ENCODE measurements at places on chromosomes 11 and 22.

GRCh38 chr22:45880091-45880715, 96.8 kb downstream of the WNT7B start:
- DNase-seq, result no peak

DNA sequence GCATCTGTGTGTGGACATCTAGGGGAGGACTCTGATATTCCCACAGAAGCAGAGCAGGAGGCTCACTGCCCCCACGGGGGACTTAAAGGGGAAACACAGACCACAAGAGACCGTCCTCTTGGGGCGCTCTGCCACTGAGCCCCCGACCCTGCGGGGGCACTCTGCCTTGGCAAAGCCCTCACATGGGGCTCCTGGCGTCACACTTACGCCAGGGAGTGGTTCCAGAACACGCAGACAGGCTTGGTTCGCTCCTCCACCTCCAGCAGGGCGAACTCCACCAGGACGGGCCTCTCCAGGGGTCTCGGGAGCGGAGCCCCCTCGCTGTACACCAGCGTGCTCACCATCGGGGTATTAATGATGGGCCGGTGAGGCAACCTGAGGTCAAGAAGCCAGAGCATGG, 45.1 kb downstream of the TRMU start:
- no peak for DNase-seq

GRCh38 chr11:128686745-128687177, 7.1 kb upstream of the FLI1 start:
- no peak for DNase-seq

GRCh38 chr11:76185931-76186401, 20.3 kb downstream of the WNT11 start:
- DNase-seq, result no peak

DNA sequence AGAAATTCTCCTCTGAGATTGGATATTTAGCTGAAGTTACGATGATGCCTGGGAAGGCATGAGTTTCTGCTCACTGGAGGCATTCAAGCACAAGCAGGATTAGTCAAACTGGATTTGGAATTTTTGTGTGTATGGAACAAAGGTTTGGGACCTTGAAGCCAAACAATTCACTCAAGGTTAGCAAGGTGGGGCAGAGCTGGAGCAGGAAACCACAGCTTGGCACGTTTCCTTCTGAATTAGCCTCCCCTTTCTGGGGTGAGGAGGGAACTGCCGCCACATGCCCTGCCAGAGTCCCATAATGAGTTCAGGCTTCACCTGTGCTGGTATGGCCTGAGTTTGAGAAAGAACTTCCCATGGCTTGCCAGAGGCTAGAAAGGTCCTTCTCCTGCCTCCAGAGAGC, 50.9 kb upstream of the RRAS2 start:
- DNase-seq, result no peak

DNA sequence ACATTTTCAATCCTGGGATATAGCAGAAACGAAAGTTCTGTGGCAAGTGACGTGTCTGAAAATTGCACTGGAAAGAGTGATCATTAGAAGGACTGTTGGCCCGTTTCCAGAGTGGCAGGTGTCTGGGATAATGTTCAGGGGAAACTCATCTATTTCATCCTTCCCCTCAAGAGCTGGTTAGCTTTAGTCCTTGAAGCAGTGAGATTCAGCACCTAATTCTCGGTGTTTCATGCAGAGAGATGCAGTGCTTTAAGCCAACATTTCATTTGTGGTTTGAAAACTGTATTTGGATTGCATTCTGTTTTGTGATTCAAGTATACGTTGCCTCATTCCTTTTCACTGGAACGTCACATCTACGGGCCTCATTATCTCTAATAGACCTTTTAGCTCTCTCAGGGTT, 205.0 kb upstream of the RAG2 start:
- DNase-seq, result no peak

- no peak for DNase-seq
Measured at GRCh38 chr11:124376280-124376679, 8.0 kb downstream of the OR8B2 start.

- DNase-seq, result no peak
Measured at GRCh38 chr11:78339483-78339882, 78.1 kb downstream of the GAB2 start.

GRCh38 chr22:27801202-27801615, 347 bp downstream of the MN1 start:
- no peak for DNase-seq

- no peak for DNase-seq
Measured at GRCh38 chr11:9130297-9130696, 38.9 kb upstream of the SCUBE2 start.

GRCh38 chr22:42974223-42974622, 40.7 kb downstream of the PACSIN2 start:
- DNase-seq, result no peak

DNA sequence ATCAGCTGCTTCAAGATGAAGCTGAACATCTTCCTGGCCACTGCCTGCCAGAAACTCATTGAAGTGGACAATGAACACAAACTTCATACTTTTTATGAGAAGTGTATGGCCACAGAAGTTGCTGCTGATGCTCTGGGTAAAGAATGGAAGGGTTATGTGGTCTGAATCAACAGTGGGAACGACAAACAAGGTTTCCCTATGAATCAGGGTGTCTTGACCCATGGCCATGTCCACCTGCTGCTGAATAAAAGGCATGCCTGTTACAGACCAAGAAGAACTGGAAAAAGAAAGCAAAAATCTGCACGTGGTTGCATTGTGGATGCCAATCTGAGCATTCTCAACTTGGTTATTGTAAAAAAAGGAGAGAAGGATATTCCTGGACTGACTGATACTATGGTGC, 22.2 kb upstream of the BIRC3 start:
- no peak for DNase-seq

GRCh38 chr22:31148953-31149627, 8.8 kb upstream of the PLA2G3 start:
- DNase-seq, result no peak

DNA sequence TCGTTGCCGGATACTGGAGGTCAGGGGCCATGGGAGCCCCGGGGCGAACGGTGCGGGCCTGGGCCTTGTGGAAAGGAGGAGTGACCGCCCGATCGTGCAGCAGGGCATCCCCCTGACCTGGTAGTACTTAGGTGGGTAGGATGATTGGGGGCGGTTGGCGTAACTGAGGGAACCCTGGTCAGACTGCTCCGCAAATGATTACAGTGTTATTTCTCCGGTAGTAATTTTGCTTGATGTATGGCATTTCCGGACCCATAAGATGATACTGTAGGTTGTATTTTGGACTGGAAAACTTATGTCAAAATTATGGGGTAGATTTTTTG, 762 bp downstream of the MTMR3 start:
- DNase-seq, result no peak

DNA sequence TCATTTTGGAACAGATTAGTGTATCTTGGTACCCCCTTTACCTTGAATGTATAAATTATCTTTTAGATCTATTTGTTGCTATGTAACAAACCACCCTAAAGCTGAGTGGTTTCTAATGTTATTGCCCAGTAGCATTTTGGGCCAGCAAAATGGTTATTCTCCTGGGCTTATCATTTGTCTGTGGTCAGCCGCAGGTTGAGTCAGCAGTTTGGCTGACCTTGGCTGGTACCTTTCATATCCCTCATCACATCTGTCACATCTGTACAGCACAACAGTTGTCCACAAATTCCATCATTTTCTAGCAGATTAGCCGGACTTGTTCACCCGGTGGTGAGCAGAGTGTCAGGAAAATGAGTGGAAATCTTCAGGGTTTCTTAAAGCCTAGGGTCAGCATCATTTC, 588.5 kb upstream of the ARHGAP42 start:
- no peak for DNase-seq

DNA sequence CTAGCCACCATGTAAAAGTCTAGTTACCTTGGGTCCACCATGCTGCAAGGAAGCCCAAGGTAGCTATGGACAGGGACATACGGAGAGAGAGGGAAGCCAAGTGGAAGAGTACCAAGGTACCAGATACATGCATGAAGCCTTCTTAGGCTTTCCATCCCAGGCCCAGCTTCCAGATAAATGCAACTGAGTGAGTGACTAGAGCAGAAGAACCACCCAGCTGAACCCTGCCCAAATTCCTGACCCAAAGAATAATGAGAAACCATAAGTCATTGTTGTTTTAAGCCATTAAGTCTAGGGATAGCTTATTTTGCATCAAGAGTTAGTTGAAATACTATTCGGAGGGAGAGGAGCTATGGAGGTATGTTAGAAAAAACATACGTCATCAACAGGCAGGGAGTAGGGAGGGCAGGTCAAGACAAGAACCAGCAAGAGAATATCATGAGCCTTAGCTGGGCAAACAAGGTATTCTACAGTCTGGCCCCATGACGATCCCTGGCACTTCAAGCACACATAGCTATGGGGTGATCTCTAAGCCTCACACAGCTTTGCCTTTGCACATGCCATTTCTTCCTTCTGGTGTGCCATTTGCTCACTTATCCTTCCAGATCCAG, 36.5 kb upstream of the APLNR start:
- DNase-seq, result no peak

GRCh38 chr11:110759972-110760381, 47.7 kb upstream of the ARHGAP20 start:
- no peak for DNase-seq

DNA sequence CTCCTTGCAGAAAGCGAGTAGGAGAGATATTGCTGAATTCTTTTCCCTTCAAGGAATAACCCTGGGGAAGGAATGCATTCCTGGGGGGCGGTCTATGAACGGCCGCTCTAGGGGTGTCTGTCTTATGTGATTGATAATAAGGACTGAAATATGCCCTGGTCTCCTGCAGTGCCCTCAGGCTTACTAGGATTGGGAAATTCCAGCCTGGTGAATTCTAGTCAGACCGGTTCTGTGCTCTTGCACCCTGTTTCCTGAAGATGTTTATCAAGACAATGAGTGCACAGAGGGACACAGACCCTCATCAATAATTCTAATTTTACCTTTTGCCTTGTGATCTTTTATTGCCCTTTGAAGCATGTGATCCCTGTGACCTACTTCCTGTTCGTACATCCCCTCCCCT, 140.7 kb downstream of the LUZP2 start:
- DNase-seq, result no peak

DNA sequence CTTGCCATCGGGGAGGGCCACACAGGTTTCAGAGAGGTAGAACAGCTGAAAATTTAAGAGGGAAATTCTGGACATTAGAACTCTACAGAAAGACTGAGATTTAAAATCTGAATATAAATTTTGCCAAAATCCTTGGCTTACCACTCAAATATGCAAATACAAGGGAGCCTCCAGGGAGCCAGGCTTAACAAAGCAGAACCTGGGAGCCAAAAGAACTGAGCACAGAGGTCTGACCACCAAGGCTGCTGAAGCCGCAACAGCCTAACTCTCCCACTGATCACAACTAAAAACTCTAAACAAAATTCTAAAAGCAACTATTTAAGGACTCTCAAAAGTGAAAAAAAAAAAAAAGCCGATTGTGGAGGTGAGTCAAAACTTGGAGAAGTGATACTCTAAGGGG, 34.3 kb downstream of the IZUMO1R start:
- DNase-seq, result no peak

GRCh38 chr11:31492320-31492913, 17.0 kb downstream of the IMMP1L start:
- DNase-seq, result no peak

DNA sequence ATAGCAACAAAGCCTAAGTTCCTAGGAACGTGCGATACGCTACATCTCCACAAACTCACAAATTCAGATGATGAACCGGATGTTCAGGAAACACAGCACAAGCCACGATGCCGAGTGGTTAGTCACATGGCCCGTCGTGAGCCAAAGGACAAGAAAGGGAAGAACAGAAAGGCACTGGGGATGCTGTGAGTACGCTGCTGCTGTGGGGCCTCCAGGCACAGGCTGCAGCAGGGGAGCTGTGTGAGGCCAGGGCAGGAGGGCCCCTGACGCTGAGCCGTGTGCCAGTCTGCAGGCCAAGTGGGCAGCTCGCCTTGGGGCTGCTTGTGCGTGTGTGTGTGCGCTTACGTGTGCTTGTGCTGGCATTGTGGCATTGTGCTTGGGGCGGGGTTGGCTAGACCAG, 89.4 kb downstream of the CTTN start:
- no peak for DNase-seq

DNA sequence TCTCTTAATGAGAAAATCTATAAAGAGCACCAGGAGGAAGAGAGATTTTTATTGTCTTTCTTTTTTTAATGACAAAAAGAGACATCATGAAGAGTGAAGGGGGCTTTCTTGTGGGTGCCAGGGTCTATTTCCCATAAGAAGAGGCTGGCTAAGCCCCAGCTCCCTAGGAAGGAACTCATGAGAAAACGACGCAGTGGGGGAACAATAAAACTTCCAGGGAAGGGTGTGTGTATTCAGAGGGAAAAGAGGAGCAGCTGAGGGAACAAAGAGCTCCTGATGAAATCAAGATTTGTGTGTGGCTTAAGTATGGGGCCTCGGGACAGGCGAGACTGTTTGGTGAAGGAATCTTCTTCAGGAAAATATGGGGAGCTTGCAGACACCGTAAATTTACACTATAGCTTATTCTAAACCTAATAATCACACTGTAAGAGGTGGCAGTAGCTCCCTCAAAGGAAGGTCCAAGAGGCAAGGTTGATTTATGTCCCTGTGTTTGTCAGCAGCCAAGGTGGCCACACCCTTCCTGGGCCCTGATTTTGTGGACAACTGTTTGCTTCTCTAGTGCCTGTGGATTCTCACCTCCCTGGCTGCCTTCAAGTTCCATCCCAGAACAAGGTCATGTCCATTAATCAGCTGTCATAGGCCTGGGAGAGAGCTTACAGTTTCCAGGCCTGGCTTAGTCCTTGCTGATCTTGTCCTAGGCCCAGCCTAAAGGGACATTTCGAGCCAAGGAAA, 615.7 kb downstream of the INSC start:
- DNase-seq, result no peak

- DNase-seq, result no peak
Measured at GRCh38 chr11:132228746-132229325, 858.4 kb downstream of the NTM start.

GRCh38 chr11:96197801-96198701, 144.9 kb downstream of the MAML2 start:
- DNase-seq, result no peak

- DNase-seq, result no peak
Measured at GRCh38 chr11:63639199-63639832, 25.1 kb upstream of the PLAAT3 start.

DNA sequence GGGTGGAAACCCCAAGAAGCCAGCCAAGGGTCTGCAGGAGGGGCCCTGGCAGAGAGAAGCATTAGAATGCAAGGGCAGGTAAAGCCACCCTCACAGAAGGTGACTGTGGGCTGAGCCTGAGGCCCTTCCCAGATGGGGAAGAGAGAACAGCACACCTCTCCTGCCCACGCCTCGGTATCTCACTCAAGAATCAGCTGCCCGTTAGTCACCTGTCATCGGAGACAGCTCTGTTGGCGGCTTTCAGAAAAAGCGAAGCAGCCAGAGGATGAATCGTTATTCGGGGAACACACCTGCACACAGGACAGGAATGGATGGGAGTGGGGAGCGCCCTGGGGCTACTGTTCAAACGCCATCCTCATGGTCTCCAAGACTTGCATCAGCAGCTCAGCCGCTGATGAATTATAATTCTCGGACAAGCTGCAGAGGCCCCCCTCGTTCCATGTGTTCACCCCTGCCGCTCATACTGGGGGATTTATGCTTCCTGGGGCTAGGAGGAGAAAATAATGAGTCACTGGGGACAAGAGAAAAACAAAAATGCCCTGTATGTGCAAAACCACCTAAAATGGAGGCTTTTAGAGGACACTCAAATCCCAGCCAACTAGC, 21.6 kb upstream of the TMA7B start:
- no peak for DNase-seq

GRCh38 chr11:33387581-33387980, 130.4 kb downstream of the HIPK3 start:
- no peak for DNase-seq
